ENCODE measurements at places on chromosomes 5 and 9.

- DNase-seq = no peak
Measured at GRCh38 chr9:6090277-6091210, 75.1 kb upstream of the RANBP6 start.

- no peak for DNase-seq
Measured at GRCh38 chr9:82281066-82281465, 292.5 kb downstream of the SPATA31D1 start.

GRCh38 chr5:152607401-152608160 is 202.5 kb upstream of the NMUR2 start:
- DNase-seq = no peak

DNA sequence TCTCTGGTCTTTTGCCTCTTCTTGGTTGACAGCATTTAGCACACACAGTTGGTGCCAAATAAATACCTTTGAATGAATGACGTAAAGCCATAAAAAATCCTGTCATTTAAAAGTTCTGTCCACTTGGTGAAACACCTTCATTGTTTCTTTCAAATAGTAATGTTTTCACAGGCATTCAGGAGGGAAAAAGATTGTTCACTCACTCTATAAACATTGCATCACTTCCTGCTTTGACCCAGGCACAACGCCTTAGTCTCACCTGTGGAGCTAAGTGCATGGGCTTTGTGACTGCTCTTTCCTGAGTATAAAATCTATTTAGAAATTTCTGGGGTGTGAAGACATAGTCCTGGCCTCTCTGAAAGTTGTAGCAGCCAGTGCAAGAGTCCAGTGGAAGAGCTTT is 88.9 kb upstream of the CXCL14 start:
- no peak for DNase-seq

DNA sequence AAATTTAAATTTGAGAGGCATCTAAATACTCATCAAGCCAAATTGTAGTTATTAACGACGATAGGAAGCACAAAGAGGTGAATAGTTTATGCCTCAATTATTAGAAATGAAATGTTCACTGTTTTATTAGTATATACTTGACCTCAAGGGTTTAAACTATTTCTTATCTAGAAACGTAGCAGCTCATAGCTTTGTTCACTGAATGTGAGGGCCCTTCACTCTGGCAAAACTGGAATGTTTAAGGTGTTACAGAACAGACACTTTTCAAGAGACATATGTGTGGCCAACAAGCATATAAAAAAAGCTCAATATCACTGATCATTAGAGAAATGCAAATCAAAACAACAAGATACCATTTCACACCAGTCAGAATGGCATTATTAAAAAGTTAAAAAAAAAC is 151.2 kb upstream of the KCNN2 start:
- no peak for DNase-seq

DNA sequence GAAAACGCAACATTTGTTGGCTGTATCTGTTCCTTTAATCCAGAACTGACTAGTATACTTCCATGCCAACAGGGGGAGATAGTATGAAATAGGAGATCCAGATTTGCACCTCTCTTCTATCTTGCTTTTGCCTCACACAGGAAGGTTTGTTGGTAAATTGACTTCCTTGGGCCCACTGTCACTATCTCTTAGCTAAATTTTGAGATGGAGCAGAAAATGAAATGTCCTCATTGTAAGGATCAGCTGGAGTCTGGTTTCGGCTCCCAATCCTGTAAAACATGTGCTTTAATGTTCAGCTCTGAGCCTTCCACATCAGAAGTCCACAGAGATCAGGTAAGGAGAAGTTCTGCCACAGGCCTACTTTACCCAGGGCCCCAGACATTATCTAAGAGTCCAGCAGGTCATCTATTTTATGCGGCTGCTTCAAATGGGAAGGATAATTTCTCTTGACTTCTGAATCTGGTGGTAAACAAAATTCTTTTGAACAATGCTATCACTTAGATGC is 176.8 kb downstream of the FER start:
- no peak for DNase-seq

GRCh38 chr9:96398582-96399324 is 15.2 kb upstream of the SLC35D2 start:
- no peak for DNase-seq

GRCh38 chr9:134442486-134443173 is 116.4 kb downstream of the RXRA start:
- DNase-seq = no peak

- no peak for DNase-seq
Measured at GRCh38 chr9:105242557-105242956, 1.9 kb upstream of the SLC44A1 start.

DNA sequence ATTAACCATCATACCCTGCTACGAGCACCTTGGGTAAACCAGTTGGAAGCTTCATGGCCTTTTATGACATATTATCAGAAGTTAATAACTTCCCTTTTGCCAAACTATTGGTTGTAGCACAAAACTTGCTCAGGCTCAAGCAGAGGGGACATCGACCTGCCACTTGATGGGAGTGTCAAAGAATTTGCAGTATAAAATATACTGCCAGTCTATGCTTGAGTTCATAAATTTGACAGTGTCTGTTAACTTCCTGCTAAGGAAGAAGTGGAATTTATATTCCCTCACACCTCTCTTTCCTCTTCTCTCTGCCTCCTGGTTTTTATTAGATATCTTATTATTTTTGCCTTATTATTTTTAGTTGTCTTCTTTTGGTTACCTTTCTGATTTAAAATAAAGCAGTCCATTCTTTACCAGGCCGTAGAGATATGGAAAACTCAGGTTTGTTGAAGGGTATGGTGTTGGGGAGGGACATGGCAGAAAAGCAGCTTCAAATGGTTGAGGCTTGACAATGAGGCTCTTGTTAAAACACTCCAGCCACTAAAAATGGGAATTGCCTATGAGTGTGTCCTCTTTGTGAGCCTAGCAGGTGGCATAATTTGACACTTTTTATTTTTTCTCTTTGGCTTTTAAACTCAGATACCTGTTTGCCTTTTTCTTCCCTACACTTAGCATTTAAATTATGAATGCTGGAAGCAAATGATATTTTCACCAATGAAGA is 298.0 kb downstream of the DOCK8 start:
- DNase-seq = no peak

- no peak for DNase-seq
Measured at GRCh38 chr5:163619951-163620350, 114.5 kb downstream of the MAT2B start.

DNA sequence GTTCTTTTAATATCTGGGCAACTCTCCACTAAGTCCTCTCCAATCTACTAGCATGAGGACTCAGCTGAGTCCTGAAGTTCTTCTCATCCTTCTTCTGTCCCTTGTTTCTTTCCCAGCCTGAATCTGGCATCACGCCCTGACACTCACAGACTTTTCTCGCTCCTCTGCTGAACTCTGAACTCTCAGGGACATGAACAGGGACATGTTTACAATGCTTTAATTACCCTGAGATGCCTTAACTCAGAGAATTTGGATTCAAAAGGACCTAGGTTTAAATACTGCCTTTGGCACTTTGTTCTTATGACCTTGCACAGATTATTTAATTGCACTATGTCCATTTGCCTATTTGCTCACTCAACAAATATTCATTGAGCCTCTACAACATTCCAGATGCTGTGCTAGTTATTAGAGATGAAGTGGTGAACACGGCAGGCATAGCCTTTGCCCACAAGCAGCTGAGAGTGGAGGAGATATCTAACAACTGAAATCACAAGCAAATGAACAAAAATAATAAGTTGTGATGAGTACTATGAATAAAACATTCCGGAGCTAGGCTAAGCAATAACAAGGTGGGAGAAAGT is 106.0 kb downstream of the ADRB2 start:
- DNase-seq = no peak

GRCh38 chr9:111854799-111855198 is 41.8 kb upstream of the UGCG start:
- DNase-seq = no peak

GRCh38 chr5:80481019-80481893 is 6.6 kb upstream of the FAM151B start:
- DNase-seq = no peak

Measured in stimulated activated CD8-positive, alpha-beta memory T cell treated with anti-CD3 and anti-CD28 coated beads, Interleukin-15, amount 100 ng/mL, for 4 hours (primary cell).